CD4-positive, alpha-beta T cell treated with Interleukin-4 for 1 hour (primary cell): ENCODE measurements at places on chromosomes 3 and 15.

DNA sequence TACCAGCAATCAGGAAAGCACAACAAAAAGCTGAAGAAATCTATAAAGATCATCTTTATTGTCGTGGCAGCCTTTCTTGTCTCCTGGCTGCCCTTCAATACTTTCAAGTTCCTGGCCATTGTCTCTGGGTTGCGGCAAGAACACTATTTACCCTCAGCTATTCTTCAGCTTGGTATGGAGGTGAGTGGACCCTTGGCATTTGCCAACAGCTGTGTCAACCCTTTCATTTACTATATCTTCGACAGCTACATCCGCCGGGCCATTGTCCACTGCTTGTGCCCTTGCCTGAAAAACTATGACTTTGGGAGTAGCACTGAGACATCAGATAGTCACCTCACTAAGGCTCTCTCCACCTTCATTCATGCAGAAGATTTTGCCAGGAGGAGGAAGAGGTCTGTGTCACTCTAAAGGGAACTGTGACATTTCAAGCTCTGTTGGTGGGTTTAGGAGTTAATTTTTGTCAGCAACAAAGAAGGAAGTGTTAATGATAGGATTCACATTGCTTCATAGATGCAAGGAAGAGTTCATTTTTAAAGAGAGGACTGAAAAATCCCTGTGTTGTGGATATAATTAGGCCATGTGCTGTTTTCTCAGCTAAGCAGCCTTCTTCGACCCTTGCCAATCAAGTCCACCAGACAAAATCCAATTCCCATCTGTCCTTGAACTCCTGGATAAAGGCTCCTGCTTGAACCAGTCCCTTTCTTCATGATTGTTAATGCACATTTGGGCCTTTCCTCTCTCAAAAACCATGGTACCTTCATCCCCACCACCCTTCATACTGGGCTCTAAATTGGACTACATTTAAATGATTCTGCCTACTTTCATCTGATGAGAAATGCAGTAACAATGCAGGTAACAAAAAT is 1.2 kb downstream of the GPR15 start:
- no peak for DNase-seq

DNA sequence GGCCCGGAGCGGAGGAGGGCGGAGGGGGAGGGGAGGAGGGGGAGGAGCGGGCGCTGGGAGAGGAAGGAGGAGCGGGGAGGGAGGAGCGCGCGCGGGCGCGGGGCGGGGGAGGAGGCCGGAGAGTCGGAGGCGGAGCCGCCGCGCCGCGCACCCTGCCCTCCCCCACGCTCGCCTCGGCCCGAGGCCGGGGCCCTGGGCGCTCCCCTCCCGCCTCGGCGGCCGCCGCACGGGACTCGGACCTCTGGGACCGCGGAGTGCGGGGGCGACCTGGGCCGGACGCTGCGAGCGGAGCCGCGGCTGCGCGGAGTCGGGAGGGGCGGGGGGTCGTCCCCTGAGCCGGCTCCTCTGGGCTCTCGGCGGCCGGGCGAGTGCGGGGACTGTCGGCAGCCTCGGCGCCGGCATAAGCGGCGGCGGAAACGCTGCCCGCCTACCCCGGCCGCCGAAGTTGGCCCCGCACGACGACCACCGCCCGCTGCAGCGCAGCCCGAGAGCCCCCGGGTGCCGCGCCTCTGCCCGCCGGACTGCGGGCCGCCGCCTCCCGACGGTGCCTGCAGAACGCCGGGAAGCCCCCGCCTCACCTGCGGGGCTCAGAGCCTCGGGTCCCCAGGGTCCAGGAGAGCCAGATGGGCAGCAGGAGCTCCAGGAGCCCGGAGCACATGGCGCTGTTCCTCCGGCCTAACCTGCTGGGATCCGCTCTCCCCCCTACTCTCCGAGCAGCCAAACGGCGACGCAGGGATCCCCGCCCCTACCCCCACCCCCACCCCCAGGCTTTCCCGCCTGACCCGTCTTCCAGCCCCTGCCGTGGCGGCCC is 406 bp upstream of the GABRB3 start:
- DNase-seq, result no peak

- no peak for DNase-seq
These were observed 15.2 kb downstream of the IVD start for GRCh38 chr15:40420793-40421192.

- DNase-seq, result no peak
These were observed 24.2 kb downstream of the PTH1R start for GRCh38 chr3:46901591-46902187.

- no peak for DNase-seq
These were observed 127.7 kb upstream of the IQSEC1 start for GRCh38 chr3:13200946-13201345.

DNA sequence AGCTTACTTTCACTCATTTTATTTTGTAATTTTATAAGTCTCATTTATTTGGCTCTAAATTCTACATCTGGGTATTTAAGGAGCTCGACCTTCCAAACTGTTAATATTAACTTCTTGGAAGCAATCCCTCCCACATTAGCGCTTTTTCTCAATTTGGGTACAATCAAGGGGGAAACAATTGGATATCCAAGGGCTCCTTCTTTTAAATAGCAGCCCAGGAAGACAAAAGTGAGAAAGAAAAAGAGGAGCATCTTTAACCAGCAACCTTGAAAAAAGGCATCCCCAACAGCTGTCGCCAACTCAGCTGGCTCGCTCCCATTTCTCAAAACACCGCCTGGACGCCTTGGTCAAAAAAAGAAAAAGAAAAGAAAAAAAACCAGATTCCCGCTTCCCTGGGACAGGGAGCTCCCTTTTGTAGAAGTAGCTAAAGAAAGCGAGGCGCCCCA is 873 bp downstream of the C3orf70 start:
- DNase-seq, result no peak
